Ascending aorta (tissue), 2 donors: ENCODE measurements at places on chromosomes 7 and 10.

DNA sequence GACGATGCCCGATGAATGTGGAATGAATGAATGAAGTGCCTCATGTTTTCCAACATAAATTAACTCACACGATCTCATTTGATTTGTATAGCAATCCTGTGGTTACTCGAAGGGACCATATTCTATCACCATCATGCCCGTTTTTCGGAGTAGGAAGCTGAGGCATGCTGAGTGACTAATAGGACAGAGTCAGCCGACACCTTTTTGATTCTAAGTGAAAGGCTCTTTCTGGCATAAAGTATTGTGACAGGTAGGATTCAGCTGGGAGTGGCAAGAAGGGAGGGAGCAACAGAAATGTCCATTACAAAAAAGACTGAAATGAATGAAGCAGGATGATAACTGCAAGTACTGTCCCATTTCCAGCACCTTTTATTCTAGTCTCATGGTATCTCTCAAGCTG, 55.7 kb downstream of the KLRG2 start:
- no peak overlapping the region for H3K4me3 ChIP-seq
- H3K27ac ChIP-seq = no peak overlapping the region
- peaks cover 19% of the 10 kb centered on the region for H3K36me3 ChIP-seq
- peaks cover 21% of the 10 kb centered on the region for H3K4me1 ChIP-seq
- DNase-seq = no peak

- H3K4me3 ChIP-seq = no peak overlapping the region
- no peak overlapping the region for H3K27ac ChIP-seq
- DNase-seq = no peak
- peaks cover 20% of the 10 kb centered on the region for H3K4me1 ChIP-seq
- H3K27me3 ChIP-seq = no peaks in the 10 kb centered on the region
Measured at GRCh38 chr10:11148142-11149028, 130.7 kb downstream of the CELF2 start.

GRCh38 chr7:142752376-142753225, 3.3 kb downstream of the PRSS1 start:
- H3K27me3 ChIP-seq = no peaks in the 10 kb centered on the region
- H3K27ac ChIP-seq = no peak overlapping the region
- no peaks in the 10 kb centered on the region for H3K36me3 ChIP-seq
- H3K4me3 ChIP-seq = no peak overlapping the region
- no peak for DNase-seq

- DNase-seq = no peak
- no peaks in the 10 kb centered on the region for H3K27me3 ChIP-seq
- no peak overlapping the region for H3K4me3 ChIP-seq
Measured at GRCh38 chr7:79361214-79361613, 92.3 kb downstream of the MAGI2 start.

GRCh38 chr7:149415391-149416071, 45.3 kb downstream of the ZNF777 start:
- DNase-seq = no peak
- no peaks in the 10 kb centered on the region for H3K36me3 ChIP-seq
- peak overlapping the region; percentile 57 for H3K27ac ChIP-seq
- H3K4me3 ChIP-seq = peak overlapping the region; percentile 30

DNA sequence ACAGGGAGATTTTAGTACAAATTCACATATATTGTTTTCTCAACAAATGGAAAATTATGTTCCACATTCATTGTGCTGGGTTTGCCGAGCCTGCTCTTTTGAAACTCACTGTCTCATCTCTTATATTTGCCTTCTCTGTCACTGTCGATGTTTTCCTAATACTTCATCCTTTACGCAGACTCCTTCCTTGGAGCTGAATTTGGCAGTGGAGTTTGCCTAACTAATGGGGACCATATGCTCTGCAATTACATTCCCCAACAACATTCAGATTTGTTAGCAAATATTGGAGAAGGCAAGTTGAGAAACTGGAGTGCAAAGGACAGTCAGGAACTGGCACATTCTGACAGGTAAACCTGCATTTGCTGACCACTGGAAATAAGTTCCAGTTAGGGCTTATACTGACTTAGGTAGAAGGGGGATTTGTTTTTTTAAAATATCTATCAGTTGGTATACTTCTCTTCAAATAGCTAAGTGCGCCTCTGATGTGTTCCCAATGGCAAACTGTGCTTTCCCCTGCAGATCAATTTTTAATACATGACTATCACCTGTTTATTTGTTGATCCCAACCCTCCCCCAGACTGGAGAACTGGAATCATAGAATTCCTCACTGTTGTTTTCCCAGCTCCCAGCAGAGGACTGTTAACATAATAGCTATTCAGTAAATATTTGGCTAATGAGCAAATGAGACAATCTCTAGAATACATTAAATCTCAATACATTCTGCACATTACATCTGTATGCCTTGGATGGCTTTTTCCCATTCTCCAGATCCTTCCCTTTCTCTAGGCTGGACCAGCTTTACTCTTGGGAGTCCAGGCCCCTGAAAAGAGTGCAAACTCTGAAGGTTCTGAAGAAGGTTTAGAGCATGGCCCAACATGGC, 769.3 kb downstream of the KCNMA1 start:
- H3K36me3 ChIP-seq = no peaks in the 10 kb centered on the region
- H3K27me3 ChIP-seq = no peaks in the 10 kb centered on the region
- no peak overlapping the region for H3K27ac ChIP-seq
- H3K4me3 ChIP-seq = no peak overlapping the region

DNA sequence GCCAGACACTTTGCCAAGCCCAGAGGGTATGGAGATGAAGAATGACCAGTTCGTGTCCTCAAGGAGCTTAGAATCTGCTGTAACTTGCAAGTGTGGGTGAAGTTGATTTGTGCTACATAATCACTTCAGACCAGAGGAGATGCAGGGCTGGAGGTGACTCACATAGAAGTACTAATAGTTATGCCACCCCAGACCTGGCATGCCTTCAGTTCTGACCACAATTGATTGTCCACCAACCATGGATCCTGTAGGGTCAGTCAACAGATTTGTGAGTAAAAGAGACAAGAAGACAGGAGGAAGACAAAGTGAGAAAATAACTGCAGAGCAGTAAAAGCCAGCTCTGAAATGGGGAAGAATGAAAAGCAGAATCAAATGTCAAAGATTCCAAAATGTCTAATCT, 51.2 kb upstream of the BMPER start:
- no peak overlapping the region for H3K27ac ChIP-seq
- no peaks in the 10 kb centered on the region for H3K36me3 ChIP-seq
- H3K4me1 ChIP-seq = no peaks in the 10 kb centered on the region
- no peaks in the 10 kb centered on the region for H3K27me3 ChIP-seq

GRCh38 chr7:121279060-121279620, 49.7 kb upstream of the WNT16 start:
- H3K36me3 ChIP-seq = peaks cover 29% of the 10 kb centered on the region
- H3K27ac ChIP-seq = no peak overlapping the region
- DNase-seq = no peak
- no peak overlapping the region for H3K4me3 ChIP-seq
- no peaks in the 10 kb centered on the region for H3K27me3 ChIP-seq

- H3K36me3 ChIP-seq = no peaks in the 10 kb centered on the region
- no peak overlapping the region for H3K27ac ChIP-seq
- DNase-seq = no peak
- H3K4me3 ChIP-seq = no peak overlapping the region
Measured at GRCh38 chr10:103672345-103672744, 178.8 kb downstream of the NEURL1 start.

DNA sequence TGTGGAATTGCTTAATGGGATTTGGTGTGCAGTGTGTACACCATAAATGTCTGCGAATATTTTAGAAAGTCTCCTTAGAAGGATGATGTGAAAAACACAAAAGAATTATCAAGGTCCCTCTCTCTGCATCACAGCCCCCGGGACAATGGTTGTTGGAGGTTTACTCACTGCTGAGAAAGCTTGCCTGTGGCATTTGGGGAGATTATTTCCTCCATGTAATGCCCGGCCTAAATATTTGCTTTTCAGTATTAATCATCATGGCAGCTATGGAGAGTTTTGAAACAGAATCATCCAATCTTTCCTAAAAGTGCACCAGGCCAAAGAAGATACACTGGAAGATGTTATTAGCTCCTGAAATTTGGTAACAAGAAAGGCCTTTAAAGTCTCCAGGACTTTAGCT, 113.8 kb upstream of the ADCY1 start:
- H3K4me1 ChIP-seq = no peaks in the 10 kb centered on the region
- no peak for DNase-seq
- no peak overlapping the region for H3K27ac ChIP-seq
- no peak overlapping the region for H3K4me3 ChIP-seq
- no peaks in the 10 kb centered on the region for H3K36me3 ChIP-seq

DNA sequence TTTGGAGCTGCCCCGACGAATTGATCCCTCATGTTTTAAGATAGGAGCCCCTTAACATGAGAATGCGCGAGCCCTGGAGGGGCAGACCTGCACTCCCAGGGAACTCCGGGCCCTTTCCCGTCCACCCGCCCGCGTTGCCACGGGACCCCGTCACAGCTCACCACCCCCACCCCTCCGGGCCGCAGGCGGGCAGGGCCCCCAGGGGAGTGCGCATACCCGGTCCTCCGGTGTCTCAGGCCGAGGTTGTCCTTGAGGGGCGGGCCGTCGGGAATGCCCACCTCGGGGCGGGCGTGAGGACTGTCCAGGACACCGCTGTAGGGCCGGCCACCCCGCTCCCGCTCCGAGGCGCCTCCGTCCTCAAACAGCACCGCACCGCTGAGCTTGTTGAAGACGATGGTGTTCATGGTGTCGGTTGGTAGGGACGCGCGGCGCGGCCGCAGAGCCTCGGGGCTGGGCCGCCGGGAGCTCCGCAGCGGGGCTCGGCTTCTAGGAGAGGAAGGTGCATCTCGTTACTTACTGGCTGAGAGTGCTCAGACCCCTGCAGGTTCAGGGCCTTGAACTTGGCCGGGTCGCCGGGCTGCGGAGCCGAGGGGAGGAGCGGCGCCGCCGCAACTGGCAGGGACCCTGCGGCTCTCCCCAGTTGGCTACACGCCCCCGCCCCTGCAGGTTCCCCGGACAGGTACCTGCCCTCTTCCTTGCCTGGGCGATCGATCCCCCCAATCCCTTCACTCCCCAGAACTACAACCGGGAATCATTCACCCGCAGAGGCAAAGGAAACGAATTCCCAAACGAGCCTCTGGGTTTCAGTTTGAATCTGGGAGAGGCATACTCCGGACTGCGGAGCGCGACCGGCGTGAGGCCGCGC, 2.4 kb downstream of the MKX start:
- peak overlapping the region; percentile 78 for H3K4me3 ChIP-seq
- no peaks in the 10 kb centered on the region for H3K4me1 ChIP-seq
- peak; percentile 77 for DNase-seq
- peak overlapping the region; percentile 98 for H3K27ac ChIP-seq

GRCh38 chr7:90425376-90425775, 22.1 kb downstream of the CLDN12 start:
- H3K27me3 ChIP-seq = no peaks in the 10 kb centered on the region
- no peak for DNase-seq
- no peaks in the 10 kb centered on the region for H3K4me1 ChIP-seq
- no peak overlapping the region for H3K27ac ChIP-seq
- H3K36me3 ChIP-seq = no peaks in the 10 kb centered on the region

DNA sequence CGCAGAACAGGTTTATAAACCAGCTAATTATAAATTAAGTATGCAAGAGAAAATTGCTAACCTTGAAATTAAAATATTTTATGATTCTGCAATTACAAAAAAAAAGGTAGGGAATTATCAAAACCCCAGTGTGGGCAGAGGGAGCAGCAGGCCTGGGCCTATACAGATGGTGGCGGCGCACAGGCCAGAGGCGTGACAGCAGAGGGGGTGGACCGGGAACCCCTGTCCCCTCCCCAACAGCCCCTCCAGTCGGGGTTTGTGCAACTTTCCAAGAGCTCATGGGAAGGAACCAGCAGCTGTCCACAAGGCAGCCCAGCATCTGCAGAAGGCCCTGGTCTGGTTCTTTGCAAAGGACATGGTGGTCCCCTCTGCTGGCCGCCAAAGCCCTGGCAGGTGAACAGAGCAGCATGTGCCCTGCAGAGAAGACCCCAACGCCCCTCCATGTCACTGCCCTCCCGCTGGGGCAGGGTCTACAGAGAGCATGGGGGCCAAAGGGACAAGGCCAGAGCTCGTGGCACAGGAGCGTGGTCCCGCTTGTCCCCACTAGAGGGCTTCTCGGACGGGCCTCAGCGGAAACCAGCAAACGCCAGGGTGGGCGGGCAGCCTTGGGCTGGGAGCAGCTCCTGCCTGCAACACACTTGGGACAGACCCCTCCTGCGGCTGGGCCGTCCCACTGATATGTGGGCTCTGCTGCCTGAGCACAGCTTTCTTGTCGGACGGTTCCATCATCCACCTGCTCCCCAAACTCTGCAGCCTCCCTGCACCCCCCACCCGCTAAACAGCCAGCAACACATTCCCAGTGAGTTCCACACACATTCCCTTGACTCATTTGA, 75.1 kb downstream of the EBF3 start:
- no peaks in the 10 kb centered on the region for H3K36me3 ChIP-seq
- H3K4me3 ChIP-seq = no peak overlapping the region
- H3K4me1 ChIP-seq = no peaks in the 10 kb centered on the region
- DNase-seq = no peak

DNA sequence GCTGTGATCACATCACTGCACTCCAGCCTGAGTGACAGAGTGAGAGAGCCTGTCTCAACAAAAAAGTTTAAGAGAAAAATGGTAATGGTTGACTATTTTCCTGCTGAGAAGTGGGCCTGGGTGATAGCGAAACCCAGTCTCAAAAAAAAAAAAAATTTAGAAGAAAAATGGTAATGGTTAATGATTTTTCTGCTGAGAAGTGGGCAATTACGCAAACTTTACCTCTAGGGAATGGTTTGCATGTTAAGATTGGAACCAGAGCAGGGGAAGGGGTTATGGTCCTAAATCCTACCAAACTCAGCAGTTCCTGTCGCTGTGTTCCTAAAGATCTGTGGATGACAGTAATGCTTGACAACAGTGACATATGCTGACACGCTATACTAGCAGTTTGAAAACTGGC, 130.5 kb upstream of the RHEB start:
- H3K27ac ChIP-seq = peak overlapping the region; percentile 32
- DNase-seq = no peak
- no peaks in the 10 kb centered on the region for H3K27me3 ChIP-seq
- peaks cover 13% of the 10 kb centered on the region for H3K4me1 ChIP-seq
- H3K4me3 ChIP-seq = no peak overlapping the region

DNA sequence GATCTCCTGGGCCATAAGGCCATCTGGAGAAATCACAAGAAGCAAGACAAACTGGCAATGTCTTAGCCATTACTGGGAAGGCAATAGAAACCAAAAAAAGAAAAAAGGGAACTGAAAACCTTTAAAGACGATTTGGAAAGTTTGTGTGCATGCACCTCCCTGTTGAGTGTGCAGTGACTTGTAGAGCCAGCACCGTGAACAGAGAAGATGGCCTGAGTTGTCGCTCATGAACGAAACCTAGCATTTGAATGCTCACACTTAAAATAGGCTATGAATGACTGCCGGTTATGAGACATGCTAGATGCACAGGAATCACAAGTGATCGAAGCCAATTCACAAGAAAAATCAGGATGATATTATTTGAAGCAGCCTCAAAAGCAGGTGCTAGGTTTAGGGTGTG, 151.3 kb upstream of the ADO start:
- H3K27me3 ChIP-seq = no peaks in the 10 kb centered on the region
- no peak overlapping the region for H3K4me3 ChIP-seq
- DNase-seq = no peak
- no peak overlapping the region for H3K27ac ChIP-seq
- no peaks in the 10 kb centered on the region for H3K4me1 ChIP-seq
